ENCODE measurements at places on chromosomes 1 and 21. TPM values are rescaled to one million over a fixed set of nuclear protein-coding genes. Genes with fewer than 3 reads are reported as not detected.

GRCh38 chr21:33761441-33762036, 119.2 kb downstream of the ITSN1 start:
- peak overlapping the region; percentile 22 for H3K27ac ChIP-seq
- DNase-seq = no peak
- peak overlapping the region; percentile 14 for H3K4me3 ChIP-seq
- no peaks in the 10 kb centered on the region for H3K36me3 ChIP-seq

DNA sequence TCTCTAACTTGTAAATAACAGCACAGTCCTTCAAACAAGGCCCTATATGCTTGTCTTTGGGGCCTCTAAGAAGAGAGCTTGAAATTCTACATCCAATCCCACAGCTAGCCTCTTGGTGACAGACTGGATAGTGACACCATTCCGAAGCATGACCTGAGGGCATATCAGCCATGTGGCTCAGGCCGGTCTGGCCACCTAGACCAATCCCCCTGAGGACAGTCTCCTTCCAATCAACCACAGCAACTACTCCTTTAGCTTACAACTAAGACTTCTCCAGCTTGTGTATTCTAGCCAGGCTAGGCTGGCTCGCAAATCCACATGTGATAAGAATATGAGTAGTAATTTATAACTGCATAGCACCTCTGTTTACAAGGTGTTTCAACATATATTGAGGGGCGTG, 14.0 kb downstream of the BCAR3 start:
- no peak overlapping the region for H3K27ac ChIP-seq
- no peak overlapping the region for H3K4me3 ChIP-seq
- H3K27me3 ChIP-seq = no peaks in the 10 kb centered on the region
- DNase-seq = no peak
- no peaks in the 10 kb centered on the region for H3K36me3 ChIP-seq

- H3K27me3 ChIP-seq = no peaks in the 10 kb centered on the region
- no peak for DNase-seq
- H3K27ac ChIP-seq = peak overlapping the region; percentile 88
- no peak overlapping the region for H3K4me3 ChIP-seq
- H3K4me1 ChIP-seq = peaks cover 33% of the 10 kb centered on the region
- peaks cover 41% of the 10 kb centered on the region for H3K36me3 ChIP-seq
Measured at GRCh38 chr21:44856131-44856530, 17.4 kb downstream of the PTTG1IP start.

DNA sequence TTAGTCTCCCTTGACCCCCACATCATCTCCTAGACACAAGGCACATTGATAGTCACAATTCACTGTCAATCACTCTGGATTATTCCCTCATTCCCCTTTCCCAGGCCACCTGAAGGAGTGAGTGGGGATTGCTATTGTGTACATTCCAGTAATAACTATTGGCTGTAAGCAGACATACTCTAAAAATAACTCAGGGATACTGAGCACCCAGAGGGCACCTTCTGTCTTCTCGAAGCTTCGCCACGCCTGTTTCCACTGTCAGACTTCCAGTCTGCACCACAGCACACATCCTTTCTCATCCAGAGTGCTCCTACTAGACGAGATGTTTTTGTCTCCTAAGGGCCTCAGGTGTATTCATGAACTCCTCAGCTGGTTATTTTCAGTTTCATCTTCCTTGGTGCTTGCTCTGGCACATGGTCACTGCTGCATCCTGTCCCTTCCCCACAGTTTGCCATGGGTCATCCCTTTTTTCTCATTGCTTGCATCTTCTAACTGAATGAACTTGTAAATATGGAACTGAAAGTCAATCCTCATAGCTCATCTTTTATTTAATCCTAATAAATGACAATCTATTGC, 848 bp upstream of the APOBEC4 start:
- no peak for DNase-seq
- no peak overlapping the region for H3K4me3 ChIP-seq
- H3K36me3 ChIP-seq = no peaks in the 10 kb centered on the region
- no peak overlapping the region for H3K27ac ChIP-seq

GRCh38 chr1:46396441-46397398, 2.6 kb downstream of the FAAH start:
- H3K36me3 ChIP-seq = no peaks in the 10 kb centered on the region
- no peak for DNase-seq
- H3K27ac ChIP-seq = no peak overlapping the region
- H3K4me3 ChIP-seq = no peak overlapping the region
- no peaks in the 10 kb centered on the region for H3K27me3 ChIP-seq

Gene FALEC
- not detected for total RNA-seq

DNA sequence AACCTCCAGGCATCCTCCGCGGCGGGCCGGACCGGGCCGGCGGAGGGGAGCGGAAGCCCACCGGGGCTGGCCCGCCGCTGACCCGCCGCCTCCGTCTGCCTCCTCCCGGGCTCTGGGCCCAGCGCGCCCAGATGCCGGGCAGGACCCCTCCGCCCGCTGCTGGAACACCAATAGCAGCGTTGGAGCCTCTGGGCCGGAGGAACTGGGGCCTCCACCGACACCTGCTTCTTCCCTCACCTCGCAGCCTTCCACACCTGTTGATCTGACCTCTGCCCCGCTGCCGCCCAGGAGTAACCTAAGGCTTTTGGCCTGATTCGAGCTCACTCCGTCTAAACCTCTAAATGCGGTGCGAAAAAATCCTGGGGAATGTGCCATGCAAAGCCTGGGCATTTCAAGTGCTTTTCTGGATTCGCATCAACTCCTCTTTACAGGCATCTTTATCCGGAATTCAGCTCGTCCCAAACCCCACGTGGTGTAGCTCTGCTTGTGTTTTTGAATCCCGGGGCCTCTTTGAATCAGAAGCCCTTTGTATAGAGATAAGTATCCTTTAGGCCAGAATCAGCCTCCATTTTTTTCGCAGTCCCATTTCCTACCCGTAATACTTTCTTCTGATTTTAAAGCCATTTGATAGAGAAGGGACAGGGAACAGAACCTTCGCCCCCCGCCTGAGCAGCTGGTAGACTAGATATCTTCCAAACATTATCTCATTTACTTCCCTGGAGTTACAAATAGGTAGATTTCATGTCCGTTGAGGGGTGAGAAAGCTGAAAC, 680 bp upstream of the CNN3 start:
- H3K27me3 ChIP-seq = peaks cover 46% of the 10 kb centered on the region
- H3K36me3 ChIP-seq = no peaks in the 10 kb centered on the region
- H3K27ac ChIP-seq = peak overlapping the region; percentile 81

Gene FCAMR
- total RNA-seq = not detected

GRCh38 chr1:217482356-217483102, 148.4 kb downstream of the GPATCH2 start:
- DNase-seq = no peak
- H3K36me3 ChIP-seq = no peaks in the 10 kb centered on the region
- H3K4me3 ChIP-seq = no peak overlapping the region
- H3K27ac ChIP-seq = no peak overlapping the region
- no peaks in the 10 kb centered on the region for H3K27me3 ChIP-seq

- H3K36me3 ChIP-seq = no peaks in the 10 kb centered on the region
- H3K4me1 ChIP-seq = no peaks in the 10 kb centered on the region
- DNase-seq = no peak
- H3K27ac ChIP-seq = peak overlapping the region; percentile 42
Measured at GRCh38 chr1:86382878-86383277, 13.2 kb downstream of the ODF2L start.

- no peaks in the 10 kb centered on the region for H3K36me3 ChIP-seq
- H3K27me3 ChIP-seq = no peaks in the 10 kb centered on the region
- no peak overlapping the region for H3K27ac ChIP-seq
- no peak for DNase-seq
- no peak overlapping the region for H3K4me3 ChIP-seq
- no peaks in the 10 kb centered on the region for H3K4me1 ChIP-seq
Measured at GRCh38 chr1:195335541-195335940, 1272.7 kb downstream of the KCNT2 start.

GRCh38 chr1:200334661-200335256, 75.1 kb downstream of the ZNF281 start:
- no peaks in the 10 kb centered on the region for H3K4me1 ChIP-seq
- H3K36me3 ChIP-seq = no peaks in the 10 kb centered on the region
- no peak for DNase-seq
- H3K4me3 ChIP-seq = no peak overlapping the region

DNA sequence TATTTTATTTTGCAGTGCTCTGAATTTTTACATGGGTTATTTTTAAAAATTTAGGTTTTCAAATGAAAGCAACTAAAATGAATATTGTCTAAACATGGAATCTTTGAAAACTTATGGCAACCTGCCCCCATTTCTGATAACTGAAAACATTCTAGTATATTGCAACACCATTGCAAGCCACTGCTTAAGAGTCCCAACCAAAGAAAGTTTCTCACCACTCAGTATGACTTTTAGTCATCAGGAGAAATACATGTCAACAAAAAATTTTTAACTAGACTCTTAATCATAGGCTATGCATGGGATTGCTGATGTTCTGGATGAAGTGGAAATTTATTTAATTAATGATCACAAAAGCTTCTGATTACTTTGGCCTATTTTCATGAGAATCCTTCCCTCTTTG, 112.1 kb downstream of the TNFSF18 start:
- H3K36me3 ChIP-seq = no peaks in the 10 kb centered on the region
- DNase-seq = no peak
- H3K27me3 ChIP-seq = no peaks in the 10 kb centered on the region
- H3K27ac ChIP-seq = no peak overlapping the region

GRCh38 chr1:8476006-8476405, 158.1 kb downstream of the SLC45A1 start:
- no peak for DNase-seq
- H3K36me3 ChIP-seq = no peaks in the 10 kb centered on the region
- H3K27me3 ChIP-seq = no peaks in the 10 kb centered on the region
- H3K4me3 ChIP-seq = no peak overlapping the region
- peak overlapping the region; percentile 12 for H3K27ac ChIP-seq

GRCh38 chr1:31335007-31335406, 37.9 kb downstream of the FABP3 start:
- DNase-seq = no peak
- no peaks in the 10 kb centered on the region for H3K27me3 ChIP-seq
- no peak overlapping the region for H3K4me3 ChIP-seq
- peaks cover 8% of the 10 kb centered on the region for H3K36me3 ChIP-seq
- no peak overlapping the region for H3K27ac ChIP-seq
- H3K4me1 ChIP-seq = no peaks in the 10 kb centered on the region

Data from gastrocnemius medialis (tissue), 4 donors.